H4 (cell line): ENCODE measurements at places on chromosomes 1 and 21. TPM values are rescaled to one million over a fixed set of nuclear protein-coding genes. Genes with fewer than 3 reads are reported as not detected.

CCDC27 gene
- total RNA-seq: not detected in 2 replicates

DNA sequence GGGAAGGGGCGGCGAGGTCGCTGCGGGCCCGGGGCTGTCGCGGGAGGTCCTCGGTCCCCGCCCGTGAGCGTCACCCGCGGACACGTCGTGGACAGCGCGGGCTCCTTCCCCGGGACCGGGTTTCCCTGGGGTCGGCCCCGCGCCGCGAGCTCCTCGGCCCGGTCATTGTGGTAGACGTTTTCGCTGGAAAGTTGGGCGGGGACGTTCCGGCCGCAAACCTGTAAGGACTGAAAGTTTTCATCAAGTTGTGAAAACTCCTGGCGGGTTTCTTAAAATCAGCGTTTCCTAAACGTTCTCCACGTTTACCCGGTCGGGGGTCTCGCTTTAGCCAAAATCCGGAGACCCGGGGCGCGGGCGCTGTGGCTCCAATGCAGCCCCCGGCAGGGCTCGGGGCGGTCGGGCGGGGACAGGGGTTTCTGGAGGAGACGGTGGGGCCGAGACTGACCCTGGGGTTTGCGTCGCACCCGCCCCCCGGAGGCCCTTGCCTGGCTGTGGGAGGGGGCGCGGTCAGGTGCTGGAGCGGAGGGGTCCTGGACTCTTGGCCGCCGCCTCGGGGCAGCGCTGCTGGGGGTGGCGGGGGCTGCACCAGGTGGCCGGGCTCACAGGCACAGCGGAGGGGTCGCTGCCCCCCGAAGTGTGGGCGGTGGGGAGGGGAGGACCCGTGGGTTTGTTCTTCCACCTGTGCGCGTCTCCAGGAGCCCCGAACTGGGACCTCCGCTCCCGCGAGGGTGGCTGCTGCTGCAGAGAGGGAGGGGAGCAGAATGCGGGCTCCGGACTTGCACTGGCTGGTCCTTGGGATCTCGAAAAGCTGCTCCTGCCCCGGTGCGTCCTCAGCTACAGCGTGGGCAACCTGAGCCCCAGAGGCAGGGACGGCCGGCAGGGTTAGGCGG lies 827 bp downstream of the PRKCZ start:
- DNase-seq: no peak

CYP4A22 gene
- not detected in 2 replicates for total RNA-seq

CR1L gene
- total RNA-seq: not detected in 2 replicates

- no peak for DNase-seq
Measured at GRCh38 chr1:5485968-5486696, 506.1 kb downstream of the NPHP4 start.

MSH4 gene
- total RNA-seq: not detected in 2 replicates

DNA sequence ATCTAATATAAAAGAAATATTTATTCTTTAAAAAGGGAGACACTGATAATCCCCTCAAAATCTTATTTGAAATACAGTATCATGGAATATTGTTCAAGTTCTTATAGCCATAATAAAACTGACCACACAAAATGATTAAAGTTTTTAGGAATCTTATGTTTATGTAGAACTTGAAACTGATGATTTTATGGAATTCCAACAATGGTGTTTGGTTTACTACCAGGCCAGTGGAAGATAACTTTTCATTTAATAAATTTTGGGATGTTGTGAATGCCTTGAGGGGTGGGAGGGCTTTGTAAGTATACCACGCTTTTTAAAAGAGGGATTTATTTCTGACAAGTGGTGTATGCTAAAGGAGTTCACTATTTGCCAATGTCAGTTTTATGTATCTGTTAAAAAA lies 87.7 kb downstream of the RAB3GAP2 start:
- DNase-seq: no peak

DNA sequence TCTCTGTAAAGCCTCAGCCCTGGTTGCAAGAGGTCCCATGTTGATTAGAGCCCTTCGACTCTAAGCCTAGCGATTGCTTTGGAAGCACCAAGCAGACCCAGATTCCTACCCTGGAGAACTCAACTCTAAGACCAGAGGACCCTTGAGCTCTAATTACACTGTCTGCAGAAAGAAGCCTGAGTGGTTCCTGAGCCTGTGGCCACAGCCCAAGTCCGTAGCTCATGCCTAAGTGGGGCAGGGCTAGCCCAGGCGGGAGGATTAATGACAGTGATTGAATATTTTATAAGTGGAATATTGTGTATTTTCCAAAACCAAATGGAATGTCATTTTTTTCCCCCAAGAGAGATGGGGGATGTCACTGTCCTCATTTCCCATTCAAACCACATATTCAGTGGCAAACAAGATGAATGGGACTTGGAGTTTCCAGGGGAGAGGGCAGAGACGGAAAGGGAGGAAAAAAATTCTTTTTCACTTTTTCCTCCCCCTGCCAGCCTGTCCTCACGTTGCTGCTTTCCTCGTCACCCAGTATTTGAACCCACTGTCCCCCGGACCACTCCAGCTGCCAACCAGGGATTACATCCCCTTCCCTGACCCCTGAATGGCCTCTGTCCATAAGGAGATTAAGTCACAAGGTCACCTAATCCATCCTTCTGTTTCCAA lies 79.6 kb upstream of the CTTNBP2NL start:
- no peak for DNase-seq

GRCh38 chr1:41859686-41860085 lies 59.0 kb downstream of the HIVEP3 start:
- DNase-seq: no peak

DNA sequence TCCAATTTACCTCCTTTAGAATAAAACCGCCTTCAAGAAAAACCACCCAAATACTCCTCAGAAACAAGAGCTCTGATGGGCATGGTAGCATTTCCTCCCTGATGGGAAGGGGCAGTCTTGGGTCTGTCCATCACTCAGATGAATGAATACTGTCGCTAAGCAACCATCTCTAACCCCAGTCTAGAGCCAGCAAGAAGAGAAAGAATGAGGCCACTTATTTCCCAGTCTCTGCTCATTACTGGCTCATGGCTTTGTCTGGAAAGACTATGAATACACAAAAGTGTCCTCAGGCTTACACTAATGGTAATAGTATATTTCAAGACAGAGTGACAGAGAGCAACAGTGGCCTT lies 51.0 kb upstream of the F3 start:
- DNase-seq: no peak

DNA sequence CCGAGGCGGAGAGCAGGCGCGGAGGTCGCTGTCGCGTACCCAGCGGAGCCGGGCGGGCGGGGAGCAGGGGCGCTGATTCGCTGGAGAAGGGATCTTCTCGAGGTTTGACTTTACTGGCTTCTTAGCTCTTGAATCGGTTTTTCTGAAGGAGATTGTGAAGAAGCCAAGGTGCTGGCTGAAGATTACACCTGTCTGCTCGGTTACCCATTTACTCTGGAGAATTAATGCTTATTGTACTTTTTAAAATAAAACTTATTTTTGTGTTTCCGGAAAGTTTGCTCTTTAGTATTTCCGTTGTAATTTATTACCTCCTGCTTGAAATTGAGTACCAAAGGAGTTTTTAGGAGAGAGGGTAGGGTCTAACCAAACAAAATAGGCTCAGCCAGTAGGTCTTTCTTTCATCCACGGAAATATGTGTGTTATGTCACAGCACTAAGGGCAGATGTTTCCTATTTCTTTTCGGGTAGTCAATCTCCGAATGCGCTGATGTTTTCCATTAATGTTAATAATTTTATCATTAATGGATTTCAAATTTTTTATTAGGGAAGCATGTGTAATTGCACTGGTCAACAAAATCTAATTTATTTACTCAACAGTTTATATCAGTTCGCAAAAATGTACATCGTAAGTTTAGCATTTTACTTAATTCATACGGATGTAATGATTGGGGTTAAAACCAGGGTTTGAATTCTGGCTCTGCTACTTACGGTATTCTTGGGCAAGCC lies 510 bp upstream of the GNG5 start:
- DNase-seq: no peak

GRCh38 chr1:167473761-167474160 lies 44.6 kb downstream of the CD247 start:
- no peak for DNase-seq

- DNase-seq: no peak
Measured at GRCh38 chr21:18771845-18772380, 368.3 kb upstream of the TMPRSS15 start.

DNA sequence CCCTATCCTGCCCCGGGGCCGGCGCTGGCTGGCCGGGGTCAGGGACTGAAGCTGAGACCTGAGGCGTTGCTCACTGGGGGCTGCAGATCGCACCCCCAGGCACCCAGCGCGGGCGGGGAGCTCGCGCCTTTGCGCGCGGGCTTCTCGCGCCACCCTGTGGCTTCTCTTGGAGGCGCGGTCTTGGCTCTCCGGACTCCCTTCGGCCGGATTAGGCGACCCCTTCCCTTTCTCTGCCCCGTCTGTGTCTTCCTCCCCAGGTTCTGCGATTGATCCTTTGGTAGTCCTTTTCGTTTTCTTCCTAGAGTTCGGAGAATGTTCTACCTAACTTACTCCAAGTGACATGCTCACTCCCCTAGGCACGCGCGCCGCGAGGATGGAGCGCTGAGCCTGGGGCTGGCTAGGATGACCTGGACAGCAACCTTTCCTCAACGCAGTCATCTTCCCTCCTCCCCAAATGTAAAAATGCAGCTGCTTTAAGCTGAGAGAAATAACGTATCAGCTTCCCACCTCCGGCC lies 495 bp upstream of the NTRK1 start:
- no peak for DNase-seq

RHBDL2 gene
- total RNA-seq: not detected in 2 replicates

SH2D1B gene
- 0.06 TPM in 1 of 2 replicates, not detected in the other for total RNA-seq

DNA sequence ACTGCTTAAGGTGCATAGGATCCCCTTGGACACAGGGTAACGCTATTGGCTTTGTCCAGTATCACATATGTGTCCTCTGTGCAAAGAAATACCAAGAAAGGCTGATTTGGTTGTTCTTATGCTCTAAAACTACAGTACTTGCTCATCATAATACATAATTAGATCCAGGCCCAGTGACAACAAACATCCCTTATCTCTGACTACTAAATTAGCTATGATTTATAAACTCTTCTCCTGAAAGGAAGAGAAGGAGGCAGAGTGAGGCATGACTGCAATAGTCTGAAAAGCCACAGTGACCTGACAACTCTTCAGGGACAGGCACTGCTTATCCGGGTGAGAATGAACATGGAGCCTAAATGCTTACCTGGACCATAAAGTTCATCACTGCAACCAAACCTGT lies 30.7 kb downstream of the MGST3 start:
- DNase-seq: no peak

- DNase-seq: no peak
Measured at GRCh38 chr1:41976671-41977070, 57.9 kb upstream of the HIVEP3 start.

ZBTB40 gene
- total RNA-seq: 12.1 and 14.0 TPM in 2 replicates

DNA sequence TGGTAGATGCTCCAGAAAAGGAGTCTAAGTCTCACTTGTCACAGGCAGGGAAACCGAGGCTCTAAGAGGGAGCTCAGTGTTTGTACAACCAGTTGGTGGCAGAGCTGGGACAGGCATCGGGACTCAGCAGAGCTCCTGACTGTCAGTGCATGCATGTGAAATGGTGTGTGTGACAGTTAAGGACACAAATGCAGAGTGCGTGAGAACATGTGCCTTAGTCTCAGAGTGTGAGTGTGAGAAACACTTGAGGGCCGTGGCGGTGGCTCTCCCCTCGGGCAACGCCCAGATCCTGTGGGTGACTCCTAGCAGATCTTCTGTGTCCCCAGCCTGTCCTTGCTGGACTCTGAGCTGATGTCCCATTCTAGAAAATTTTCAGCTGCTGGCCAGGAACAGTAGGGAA lies 362.6 kb downstream of the MATN1 start:
- DNase-seq: no peak

BMP8A gene
- not detected in 2 replicates for total RNA-seq

- DNase-seq: no peak
Measured at GRCh38 chr1:246292571-246292970, 214.5 kb downstream of the SMYD3 start.

DNA sequence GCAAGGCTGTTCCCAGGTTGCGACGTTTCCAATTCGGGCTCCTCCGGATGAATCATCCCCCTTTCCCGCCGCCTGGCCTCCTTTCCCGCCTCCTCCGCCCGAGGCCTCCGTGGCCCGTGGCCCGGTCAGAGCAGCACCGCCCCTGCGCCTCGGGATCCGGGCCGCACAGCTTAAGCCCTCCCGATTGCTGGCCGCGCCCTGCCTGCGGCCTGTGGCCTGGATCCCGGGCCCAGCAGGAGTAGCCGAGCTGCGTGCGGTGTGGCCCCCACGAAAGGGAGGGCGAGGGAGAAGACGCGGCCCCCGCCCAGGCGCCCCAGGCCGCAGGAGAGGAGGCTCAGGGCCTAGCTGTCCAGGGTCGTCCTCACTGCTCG lies 1.0 kb downstream of the TMEM200B start:
- no peak for DNase-seq

DNA sequence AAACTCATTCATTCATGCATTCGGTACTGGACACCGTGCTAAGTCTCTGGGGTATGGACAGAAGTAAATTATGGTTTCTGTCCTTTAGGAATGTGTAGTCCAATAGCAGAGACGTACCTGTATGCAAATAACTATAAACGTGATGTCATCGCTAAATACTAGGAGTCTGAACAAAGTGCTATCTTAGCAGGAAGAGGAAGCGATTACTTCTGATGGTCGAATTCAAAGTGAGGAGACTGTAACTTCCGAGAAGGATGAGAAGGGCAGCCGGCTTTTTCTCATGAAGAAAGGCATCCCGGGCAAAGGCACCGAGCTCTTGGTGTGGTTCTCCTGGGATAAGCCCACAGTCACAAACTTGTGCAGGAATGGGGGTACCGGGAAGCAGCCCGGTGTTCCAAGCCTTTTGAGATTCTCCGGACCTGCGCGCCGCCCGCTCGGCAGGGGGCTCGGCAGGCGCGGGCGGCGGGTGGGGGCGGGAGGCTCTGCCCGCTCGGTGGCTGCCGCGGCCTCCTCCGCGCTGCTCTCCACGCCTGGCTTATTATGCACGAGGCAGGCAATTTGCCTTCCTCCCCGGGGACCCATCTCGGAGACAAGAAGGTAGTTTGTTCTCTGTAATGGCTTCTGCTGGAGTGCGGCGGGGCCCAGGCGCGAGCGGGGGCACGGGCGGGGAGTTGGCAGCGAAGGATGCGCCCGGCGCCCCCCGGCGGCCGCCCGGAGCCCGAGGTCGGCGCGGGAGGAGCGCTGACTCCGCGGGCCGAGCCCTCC lies 67.5 kb upstream of the CD1D start:
- no peak for DNase-seq

GRCh38 chr1:60842304-60842703 lies 240.1 kb upstream of the NFIA start:
- no peak for DNase-seq

DCST1 gene
- not detected in 2 replicates for total RNA-seq

GRCh38 chr1:223142795-223143536 lies at the start of gene TLR5:
Gene TLR5, minus strand, starts transcription at chr1:223143248. Its CDS starts 30,217 bp downstream, at chr1:223113031.
- peak; percentile 63 for DNase-seq

DNA sequence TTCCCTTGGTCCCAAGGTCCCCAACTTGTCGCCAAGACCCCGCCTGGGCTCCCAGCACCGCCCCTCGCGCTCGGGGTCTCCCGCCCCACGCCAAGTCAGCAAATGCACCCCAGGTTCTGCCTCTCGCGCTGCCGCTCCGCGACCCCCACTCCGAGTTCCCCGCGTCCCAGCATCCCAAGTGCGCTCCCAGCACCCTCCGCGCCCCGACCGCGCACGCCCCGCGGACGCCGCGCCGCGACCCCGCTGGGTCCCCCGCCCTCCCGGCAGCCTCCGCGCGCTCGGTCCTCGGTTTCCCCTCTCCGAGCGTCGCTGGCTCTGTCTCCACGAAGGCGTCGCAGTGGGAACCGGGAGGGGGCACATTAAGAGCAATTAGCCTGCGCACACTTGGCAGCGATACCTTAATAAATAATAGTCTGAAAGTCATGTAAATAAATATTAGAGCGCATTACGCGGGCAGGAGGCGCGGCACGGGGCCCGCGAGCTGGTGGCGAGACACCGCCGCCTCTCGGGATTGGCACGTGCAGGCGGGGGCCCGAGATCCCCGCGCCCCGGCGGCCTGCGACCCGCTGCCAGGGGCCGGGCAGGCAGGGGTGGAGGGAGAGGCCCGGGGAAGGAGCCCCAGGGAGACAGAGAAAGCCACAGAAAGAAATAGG lies 75.9 kb downstream of the VWA5B1 start:
- no peak for DNase-seq
